ENCODE measurements at places on chromosomes 5 and 9.

DNA sequence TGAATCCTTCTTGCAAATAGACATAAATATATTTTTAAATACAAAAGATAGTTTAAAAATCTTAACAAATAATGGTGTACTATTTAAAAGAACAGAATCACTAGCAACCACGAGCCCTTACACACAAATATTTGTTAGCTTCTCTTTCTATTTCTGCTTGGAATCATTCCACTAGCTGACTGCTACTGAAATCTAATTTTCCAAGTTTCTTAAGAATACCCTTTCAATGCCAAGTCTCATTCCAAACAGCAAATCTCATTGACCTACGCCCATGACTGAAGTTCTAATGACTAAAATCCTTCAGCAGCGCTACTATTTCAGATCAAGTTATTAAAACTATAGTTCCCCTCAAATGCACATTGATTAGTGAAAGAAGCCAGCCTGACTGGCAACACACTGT, 13.2 kb upstream of the PPP1R2B start:
- no peak for DNase-seq

DNA sequence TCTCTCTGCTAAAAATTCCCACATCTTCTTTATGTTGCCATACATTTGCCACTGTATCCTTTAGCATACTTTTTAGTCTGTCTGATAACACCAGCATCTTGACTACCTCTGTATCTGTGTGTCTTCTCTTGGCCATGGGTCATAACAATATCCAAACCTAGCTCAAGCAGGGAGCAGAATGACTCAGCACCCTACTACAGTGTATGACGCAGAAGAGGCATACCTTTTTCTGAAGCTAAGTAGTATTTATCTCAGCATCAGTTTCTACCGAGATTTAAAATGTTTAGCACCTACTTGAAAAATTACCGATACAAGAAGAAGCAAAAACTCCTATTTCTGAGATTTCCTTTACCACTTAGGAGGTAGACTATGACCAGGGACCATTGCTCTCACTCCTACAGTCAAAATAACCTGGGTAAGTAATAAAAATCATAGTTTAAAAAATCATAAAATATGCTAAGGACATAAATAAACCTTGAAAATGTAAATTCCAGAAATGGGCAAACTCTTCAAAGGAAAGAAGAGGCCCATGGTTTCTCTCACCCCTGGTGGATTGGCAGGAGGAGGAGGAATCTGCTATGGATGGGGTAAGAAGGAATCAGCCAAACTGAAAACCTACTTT, 286.5 kb downstream of the MAST4 start:
- DNase-seq: no peak

DNA sequence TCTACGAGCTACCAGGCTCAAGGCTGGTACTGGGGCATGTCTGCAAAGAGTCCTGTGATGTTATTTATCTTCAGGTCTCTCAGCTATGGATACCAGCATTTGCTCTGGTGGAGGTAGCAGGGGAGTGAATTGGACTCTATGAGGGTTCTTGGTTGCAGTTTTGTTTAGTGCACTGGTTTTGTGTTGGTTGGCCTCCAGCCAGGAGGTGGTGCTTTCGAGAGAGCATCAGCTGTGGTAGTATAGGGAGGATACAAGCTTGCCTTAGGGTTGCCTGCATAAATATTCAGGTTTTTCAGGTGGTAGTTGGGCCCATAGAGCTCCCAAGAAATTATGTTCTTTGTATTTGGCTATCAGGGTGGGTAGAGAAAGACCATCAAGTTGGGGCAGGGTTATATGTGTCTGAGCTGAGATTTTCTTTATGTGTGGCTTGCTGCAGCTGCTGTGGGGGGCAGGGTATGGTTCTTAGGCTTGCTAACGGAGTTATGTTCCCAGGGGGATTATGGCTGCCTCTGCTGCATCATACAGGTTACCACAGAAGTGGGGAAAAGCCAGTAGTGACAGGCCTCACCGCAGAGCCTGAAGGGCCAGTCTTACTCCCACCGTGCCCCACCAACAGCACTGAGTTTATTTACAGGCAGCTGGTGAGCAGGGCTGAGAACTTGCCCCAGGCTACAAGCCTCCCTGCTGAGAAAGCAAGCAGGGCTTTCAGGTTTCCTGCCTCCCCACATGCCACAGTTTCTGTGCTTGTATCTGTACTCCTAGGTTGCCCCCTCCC, 9.7 kb upstream of the RIOK2 start:
- DNase-seq: no peak

GRCh38 chr5:94691291-94691690, 72.8 kb downstream of the SLF1 start:
- DNase-seq: peak; percentile 48

DNA sequence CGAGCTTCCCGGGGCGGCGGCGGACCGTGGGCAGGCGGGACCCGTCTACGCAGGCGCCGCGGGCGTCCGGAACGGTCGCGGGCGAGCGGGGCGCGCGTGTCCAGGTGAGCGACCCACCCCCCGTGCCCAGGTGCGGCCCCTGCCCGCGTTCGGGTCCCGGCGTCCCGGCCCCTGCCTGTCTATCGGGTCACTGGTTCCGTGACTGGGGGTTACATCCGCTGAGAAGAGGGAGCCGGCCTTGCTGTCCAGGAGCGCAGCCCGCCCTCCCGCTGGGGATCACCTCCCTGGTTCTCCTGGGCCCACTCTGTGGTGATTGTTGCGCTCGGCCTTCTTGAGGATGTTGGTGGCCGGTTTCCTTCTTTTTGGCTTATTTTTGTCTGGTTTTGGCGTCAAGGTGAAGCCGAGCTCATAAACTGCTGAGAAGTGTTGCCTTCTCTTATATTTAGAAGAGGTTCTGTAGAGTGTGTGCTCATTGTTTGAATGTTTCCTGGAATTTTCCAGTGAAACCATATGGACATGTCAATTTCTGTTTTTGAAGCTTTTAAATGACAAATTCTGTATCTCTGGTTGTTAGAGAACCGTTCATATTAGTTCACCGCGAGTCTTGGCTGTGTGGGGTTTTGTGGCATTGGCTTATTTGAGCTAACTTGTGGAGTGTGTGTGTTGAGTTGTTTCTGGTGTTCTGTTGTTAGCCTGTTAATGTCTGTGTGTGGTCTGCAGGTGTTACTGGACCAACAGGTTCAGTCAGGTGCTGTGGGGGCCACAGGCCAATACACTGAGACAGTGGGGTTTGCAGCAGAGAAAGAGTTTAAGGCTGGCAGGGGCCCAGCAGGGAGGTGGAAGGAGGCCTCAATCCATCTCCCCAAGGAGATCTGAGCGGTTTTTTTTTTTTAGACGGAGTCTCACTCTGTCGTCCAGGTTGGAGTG, 621 bp downstream of the CEP72 start:
- DNase-seq: no peak

GRCh38 chr5:35230038-35230611, at the start of gene PRLR:
Gene PRLR (minus strand): TSS chr5:35230487. CDS start chr5:35089620, 140,867 bp downstream.
- no peak for DNase-seq

DNA sequence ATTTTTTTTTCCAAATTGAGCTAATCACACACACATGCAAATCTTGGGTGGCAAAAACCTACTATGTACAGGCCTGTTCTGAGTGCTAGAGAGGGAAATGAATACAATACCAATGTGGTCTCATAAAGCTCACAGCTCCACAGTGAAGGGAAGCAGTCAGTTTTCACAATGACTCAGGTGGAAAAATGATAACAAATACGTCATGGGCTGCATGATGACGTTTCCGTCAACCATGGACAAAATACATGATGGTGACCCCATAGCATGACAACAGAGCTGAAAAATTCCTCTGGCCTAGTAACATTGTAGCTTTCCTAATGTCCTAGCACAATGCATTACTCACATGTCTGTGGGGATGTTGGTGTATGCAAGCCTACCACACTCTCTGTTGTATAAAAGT, 252.5 kb downstream of the TRIM32 start:
- DNase-seq: no peak
